ENCODE measurements at places on chromosomes 4 and X. TPM values are rescaled to one million over a fixed set of nuclear protein-coding genes. Genes with fewer than 3 reads are reported as not detected.

DNA sequence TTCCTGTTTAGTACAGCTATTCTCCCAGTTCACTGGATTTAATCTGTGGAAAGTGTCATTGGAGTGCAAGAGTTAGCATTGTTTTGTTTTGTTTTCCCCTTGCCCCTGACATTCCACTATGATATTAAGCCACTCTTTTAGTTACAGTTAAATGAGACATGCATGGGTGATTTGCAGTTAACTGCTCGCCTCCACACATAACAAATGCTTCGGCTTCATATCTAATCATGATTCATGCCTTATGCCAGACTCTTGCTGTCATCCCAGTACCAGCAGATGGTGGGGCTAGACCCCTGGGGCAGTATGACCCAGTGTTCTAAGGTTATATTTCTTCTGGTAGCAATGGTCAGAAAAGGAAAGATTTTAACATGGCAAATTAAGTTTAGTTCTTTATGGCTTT is 80.1 kb downstream of the RAP1GDS1 start:
- no peaks in the 10 kb centered on the region for H3K36me3 ChIP-seq
- no peak overlapping the region for H3K27ac ChIP-seq
- H3K4me3 ChIP-seq = no peak overlapping the region

- no peaks in the 10 kb centered on the region for H3K4me1 ChIP-seq
- H3K27me3 ChIP-seq = no peaks in the 10 kb centered on the region
- DNase-seq = no peak
- no peaks in the 10 kb centered on the region for H3K36me3 ChIP-seq
- H3K27ac ChIP-seq = no peak overlapping the region
These were observed 159.6 kb downstream of the TET2 start for GRCh38 chr4:105306158-105306781.

DNA sequence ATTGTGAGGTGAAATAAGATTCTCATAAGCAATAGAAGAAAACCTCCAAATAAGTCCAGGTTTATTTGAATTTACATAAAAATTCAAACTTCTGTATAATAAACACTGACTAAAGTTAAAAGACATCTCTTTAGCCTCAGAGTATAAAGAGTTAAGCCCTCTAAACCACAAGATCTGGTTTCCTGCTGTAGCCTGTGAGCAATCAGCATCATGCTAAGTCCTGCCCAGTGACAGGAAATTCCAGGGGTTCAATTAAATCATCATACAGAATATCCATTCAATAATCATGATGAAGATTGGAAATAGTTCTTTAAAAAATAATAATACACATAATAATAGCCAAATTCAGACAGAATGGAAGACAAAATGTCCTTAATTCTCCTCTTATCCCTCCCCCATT is 139.2 kb upstream of the DGKK start:
- H3K27ac ChIP-seq = no peak overlapping the region
- no peak overlapping the region for H3K4me3 ChIP-seq
- H3K4me1 ChIP-seq = no peaks in the 10 kb centered on the region
- no peaks in the 10 kb centered on the region for H3K36me3 ChIP-seq
- no peaks in the 10 kb centered on the region for H3K27me3 ChIP-seq
- no peak for DNase-seq

GRCh38 chrX:130848763-130849162 is 54.2 kb downstream of the ENOX2 start:
- no peaks in the 10 kb centered on the region for H3K27me3 ChIP-seq
- no peak overlapping the region for H3K27ac ChIP-seq
- no peak overlapping the region for H3K4me3 ChIP-seq
- no peak for DNase-seq
- no peaks in the 10 kb centered on the region for H3K36me3 ChIP-seq

DNA sequence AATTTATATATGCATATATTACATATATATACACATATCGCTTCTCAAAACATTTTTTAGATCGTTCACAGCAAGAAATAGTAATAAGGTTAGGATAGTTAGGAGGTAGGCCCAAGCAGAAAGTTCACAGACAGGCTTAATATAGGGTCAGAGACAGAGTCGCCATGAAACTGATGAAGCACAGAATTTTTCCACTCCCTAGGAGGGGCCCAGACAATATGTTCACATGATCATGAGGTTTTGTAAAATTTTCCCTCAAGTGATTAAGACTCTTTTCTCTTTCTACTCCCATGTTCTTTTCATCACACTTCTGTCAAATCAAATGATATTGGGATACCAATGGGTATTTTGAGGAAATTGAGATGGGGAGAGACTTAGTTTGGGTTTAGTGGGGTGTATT is 5.2 kb upstream of the ENAM start:
- H3K4me1 ChIP-seq = no peaks in the 10 kb centered on the region
- no peaks in the 10 kb centered on the region for H3K27me3 ChIP-seq
- H3K4me3 ChIP-seq = no peak overlapping the region
- no peak for DNase-seq
- H3K36me3 ChIP-seq = no peaks in the 10 kb centered on the region
- H3K27ac ChIP-seq = no peak overlapping the region

- DNase-seq = no peak
- H3K4me3 ChIP-seq = no peak overlapping the region
- H3K36me3 ChIP-seq = peaks cover 99% of the 10 kb centered on the region
- no peaks in the 10 kb centered on the region for H3K4me1 ChIP-seq
- no peak overlapping the region for H3K27ac ChIP-seq
These were observed 188.4 kb downstream of the WDFY3 start for GRCh38 chr4:84778041-84778440.

- no peak within 1 kb of the TSS for H3K27ac ChIP-seq
- H3K4me3 ChIP-seq = peak within 1 kb of the TSS; percentile 49
- no peaks in the 10 kb centered on the region for H3K4me1 ChIP-seq
- no peaks in the 10 kb centered on the region for H3K36me3 ChIP-seq
- peak; percentile 33 for DNase-seq
- H3K27me3 ChIP-seq = peaks cover 10% of the 10 kb centered on the region
These were observed at the start of gene CCDC158 for GRCh38 chr4:76420762-76421581. TSS of gene CCDC158 (minus strand) at chr4:76421141. CDS start at chr4:76403207, 17,934 bp downstream.

- DNase-seq = no peak
- no peaks in the 10 kb centered on the region for H3K27me3 ChIP-seq
- no peak overlapping the region for H3K4me3 ChIP-seq
- no peaks in the 10 kb centered on the region for H3K4me1 ChIP-seq
- no peak overlapping the region for H3K27ac ChIP-seq
- no peaks in the 10 kb centered on the region for H3K36me3 ChIP-seq
These were observed 150.9 kb downstream of the HS6ST2 start for GRCh38 chrX:132807411-132808030.

DNA sequence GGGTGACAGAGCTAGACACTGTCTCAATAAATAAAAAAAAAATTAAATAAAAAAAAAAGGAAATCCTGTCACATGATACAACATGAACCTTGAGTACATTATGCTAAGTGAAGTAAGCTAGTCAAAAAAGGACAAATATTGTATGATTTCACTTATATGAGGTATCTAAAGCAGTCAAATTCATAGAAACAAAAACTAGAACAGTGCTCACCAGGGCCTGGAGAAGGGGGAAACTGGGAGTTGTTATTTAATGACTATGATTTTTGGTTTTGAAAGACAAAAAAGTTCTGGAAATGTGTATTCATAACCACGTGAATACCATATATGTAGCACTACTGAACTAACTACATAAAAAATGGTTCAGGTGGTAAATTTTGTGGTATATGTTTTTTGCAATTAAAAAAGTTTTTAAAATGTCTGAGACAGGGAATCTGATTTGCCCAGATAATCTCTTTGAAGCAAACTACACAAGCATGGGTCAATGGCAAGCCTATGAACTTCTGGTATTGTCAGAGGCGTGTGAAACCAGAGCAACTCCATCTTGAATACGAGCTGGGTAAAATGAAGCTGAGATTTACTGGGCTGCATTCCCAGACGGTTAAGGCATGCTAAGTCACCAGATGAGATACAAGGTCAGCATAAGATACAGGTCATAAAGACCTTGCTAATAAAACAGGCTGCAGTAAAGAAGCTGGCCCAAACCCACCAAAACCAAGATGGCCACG is 42.3 kb downstream of the ANAPC10 start:
- H3K36me3 ChIP-seq = peaks cover 4% of the 10 kb centered on the region
- H3K27me3 ChIP-seq = no peaks in the 10 kb centered on the region
- H3K27ac ChIP-seq = no peak overlapping the region
- no peak for DNase-seq

GRCh38 chr4:74426101-74426500 is 18.8 kb upstream of the AREG start:
- H3K4me3 ChIP-seq = no peak overlapping the region
- H3K27ac ChIP-seq = no peak overlapping the region
- H3K36me3 ChIP-seq = no peaks in the 10 kb centered on the region
- H3K27me3 ChIP-seq = no peaks in the 10 kb centered on the region
- DNase-seq = no peak

Gene SLC49A3
- 10.0 TPM for total RNA-seq

Gene SPARCL1
- 273 TPM for total RNA-seq

Gene MGAT4D
- total RNA-seq = not detected

Gene ATP1B4
- total RNA-seq = 0.11 TPM

Gene RBMXL3
- total RNA-seq = not detected

Gene WAS
- total RNA-seq = 5.3 TPM

All from heart right ventricle (tissue), 16 donors.